ENCODE measurements at places on chromosomes 13 and 19.

DNA sequence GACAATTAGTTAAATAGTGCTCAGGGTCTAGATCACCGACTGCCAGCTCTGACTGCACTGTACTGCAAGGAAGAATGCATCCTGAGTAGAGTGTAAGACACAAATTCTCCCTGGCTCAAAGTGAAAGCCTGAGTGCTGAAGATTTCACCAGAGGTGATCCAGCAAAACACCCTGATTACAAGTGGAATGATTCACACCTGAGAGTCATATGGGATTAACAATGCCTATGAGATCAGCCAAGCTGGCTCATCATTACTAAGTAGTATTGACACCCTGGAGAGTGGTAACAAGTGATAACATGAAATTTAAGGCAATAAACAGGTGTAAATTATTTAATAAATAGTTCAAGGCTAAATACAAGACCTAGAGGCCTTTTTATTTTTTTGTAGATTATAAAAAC, 403.8 kb upstream of the PRR20A start:
- DNase-seq: no peak

DNA sequence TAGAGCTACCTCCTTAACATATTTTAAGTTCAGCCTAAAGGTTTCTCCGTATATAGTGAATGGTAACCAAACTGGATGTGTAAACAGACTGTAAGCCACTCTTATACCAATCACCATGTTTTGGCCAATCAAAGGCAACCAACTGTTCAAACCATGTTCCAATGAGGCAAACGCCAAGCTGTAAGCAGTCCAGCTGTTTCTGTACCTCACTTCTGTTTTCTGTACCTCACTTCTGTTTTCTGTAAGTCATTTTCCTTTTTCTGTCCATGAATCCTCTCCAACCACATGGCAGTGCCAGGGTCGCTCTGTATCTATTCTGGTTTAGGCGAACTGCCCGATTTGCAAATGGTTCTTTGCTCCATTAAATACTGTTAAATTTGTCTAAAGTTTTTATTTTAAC, 24.4 kb downstream of the COMMD6 start:
- DNase-seq: no peak

DNA sequence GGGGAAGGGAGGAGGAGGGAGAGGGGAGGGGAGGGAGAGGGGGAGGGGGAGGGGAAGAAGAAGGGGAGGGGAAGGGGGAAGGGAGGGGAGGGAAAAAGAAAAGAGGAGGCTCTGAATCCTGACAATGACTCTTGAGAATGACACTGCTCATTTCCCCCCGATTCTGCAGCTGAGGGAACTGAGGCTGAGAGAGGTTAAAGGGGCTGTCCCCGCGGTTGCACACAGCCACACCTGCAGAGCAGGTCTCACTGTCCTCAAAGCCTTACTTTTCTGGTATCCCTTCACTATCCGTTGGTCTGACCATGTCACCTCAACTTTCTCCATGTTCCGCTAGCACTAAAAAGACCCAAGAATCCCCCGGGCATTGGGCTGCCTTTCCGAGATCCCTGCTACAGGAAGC, 35.4 kb downstream of the CYP4F2 start:
- DNase-seq: no peak

DNA sequence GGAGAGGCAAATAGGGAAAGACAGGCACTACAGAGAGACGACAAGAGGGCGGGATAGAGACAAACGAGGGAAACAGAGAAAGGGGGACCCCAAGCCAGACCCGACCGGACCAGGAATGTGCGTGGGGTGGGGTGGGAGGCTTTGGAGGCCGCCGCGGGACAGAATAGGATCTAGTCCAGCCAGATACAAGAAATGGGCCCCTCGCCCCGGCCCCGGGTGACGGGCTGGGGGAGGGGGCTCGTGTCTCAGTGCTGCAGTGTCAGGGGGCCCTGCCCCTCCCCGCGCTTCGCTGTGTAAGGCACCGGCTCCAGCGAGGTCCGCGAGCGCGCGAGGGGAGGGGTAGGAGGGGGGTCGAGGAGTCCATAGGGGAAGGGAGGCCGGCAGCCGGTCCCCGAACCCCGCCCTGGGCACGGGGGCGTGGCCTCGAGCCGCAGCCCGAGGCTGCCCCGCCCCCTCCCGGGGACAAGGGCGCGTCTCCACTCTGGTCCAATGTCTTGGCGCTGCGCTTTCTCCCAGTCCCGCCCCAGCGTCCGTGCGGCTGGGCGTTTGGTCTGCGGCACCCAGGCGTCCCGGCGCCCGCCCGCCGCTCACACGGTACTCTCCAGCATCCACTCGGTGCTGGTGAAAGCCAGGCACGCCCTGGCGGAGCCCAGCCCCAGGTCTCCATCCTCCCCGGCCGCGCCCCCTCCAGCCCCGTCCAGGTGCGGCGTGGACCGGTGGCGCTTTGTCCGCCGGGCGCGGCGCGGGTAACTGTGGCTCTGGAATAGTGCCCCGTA, 11.0 kb downstream of the IFNL1 start:
- DNase-seq: no peak

DNA sequence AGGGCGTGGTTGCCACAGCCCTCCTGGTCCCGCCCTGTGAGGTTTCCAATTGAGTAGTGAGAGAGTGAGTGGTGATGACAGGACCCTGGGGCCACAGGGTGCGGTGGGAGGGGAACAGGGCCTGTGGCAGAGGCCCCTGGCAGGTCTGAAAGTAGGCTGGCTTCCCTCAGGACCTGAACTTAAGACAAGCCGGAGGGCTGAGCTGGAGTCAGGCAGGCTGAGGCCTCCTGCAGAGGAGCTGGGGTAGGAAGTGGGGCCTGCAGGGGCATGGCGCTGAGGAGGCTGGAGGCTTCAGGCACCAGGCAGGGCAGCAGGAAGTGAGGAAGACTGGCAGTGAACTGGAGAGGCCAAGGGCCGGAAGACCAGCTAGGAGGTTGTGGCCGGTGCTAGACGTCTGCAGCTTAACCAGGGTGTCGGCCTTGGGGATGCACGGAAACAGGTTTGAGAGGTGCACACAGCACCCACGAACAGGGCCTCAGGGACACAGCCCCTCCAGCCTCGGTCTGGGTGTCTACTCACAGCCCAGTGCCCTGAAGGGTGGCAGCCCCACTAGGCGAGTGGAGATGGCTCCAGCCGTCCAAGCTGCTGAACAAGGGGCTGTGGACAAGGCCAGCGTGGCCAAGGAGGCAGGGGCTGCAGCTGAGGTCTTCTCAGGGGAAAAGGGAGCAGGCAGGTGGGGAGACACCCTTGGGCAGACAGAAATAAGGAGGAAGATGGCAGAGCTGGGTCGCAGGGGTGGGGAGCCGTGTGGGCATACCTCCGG, 17.8 kb downstream of the POP4 start:
- no peak for DNase-seq

DNA sequence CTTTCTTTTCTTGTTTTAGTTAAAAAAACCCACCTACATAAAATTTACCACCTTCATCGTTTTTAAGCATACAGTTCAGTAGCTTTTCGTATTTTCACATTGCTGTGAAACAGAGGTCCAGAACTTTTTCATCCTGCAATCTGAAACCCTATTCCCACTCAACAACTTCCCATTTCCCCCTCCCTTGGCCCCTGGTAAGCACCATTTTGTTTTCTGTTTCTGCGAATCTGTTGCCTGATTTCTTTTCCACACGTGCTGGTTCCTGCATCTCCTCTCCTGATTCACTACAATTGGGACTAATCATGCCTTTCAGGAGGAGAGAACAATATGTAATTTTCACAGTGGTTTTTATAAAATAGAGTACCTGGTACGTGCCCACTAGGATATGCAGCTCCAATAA, 149.2 kb upstream of the RNF113B start:
- DNase-seq: no peak

DNA sequence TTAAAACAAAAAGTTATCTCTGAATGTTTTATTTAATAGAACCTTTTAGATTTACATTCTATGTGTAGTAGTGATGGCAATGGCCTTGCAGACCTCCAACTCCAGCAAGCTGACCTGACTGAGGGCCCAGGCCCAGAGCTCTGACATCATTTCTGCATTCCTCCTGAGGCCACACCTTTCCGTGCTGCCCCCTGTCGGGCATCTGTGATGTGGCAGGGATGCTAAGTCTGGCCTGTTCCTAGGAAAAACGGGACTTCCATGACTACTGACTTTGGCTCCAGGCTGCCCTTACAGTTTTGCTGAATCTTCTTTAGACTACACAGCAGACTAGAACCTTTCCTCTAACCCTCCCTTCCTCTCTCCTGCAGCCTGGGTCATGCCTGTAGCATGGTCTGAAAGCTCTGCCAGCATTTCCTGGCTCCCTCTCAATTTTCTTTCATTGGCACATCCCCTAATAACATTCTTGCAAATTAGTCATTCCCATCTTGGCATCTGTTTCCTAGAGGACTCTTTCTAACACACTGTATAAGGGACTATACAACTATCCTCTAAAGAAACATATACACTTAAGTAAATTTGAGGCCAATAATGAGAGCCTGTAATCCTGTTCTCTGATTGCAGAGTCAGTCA, 249.1 kb downstream of the GPC5 start:
- DNase-seq: peak; percentile 4

All from DND-41 (cell line).